ENCODE measurements at places on chromosomes 3 and 15. TPM values are rescaled to one million over a fixed set of nuclear protein-coding genes. Genes with fewer than 3 reads are reported as not detected.

The VPS33B gene
- 22.4 TPM for total RNA-seq

The GOLGA8S gene
- 0.16 TPM for total RNA-seq

- peaks cover 2% of the 10 kb centered on the region for H3K27me3 ChIP-seq
- H3K36me3 ChIP-seq: no peaks in the 10 kb centered on the region
- DNase-seq: no peak
- no peak overlapping the region for H3K4me3 ChIP-seq
- H3K4me1 ChIP-seq: peaks cover 6% of the 10 kb centered on the region
These were observed 81.3 kb upstream of the ABI3BP start for GRCh38 chr3:101074518-101074917.

- no peak overlapping the region for H3K4me3 ChIP-seq
- no peak overlapping the region for H3K27ac ChIP-seq
- H3K36me3 ChIP-seq: no peaks in the 10 kb centered on the region
These were observed 144.0 kb upstream of the SUCLG2 start for GRCh38 chr3:67798412-67798811.

DNA sequence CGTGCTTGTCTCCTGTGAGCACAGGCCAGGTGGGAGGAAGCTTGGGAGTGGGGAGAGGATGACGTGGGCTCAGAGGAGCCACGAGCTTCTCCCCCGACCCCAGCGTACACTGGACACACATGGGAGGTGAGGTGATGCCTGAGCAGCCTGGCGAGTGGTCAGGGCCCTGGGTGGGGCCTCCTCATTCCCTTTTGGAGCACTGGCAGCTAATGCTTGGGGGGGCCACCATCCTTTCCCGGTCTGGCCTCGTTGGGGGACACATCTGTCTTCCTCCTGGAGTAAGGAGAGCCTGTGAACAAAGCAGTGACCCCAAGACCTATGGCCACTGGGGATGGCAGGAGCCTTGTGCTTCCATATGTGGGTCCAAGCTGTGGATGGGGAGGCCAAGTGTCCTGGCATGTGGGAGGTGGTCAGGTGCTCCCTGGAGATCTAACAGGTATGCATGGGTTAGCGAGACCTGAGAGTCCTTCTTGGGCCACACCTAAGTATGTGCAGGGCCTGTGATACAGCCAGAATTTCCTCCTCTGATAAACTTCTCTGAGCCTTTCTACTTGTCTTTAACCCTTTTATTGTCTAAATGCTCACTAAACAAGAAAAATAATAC, 9.5 kb downstream of the KLF13 start:
- H3K4me3 ChIP-seq: no peak overlapping the region
- no peak for DNase-seq
- peaks cover 39% of the 10 kb centered on the region for H3K36me3 ChIP-seq
- H3K27me3 ChIP-seq: no peaks in the 10 kb centered on the region

DNA sequence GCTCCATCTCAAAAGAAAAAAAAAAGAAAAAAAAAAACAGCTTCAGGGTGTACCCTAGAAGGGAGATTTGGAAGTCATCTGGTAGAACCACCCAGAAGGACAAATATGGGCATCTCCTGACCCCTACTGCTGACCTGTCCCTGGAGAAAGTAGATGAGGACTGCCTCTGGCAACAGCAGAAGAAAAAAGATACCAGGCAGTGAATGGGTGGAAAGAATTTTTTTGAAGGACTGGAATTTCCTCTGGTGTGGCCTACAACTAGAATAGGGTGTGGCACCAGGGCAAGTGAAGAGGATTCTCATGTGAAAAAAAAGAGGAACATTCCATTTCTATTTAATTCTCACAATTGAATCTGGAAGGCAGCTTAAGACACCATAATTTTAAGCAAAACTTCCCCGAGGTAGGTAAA, 3.1 kb downstream of the ANXA2 start:
- DNase-seq: no peak
- H3K36me3 ChIP-seq: peaks cover 65% of the 10 kb centered on the region
- no peaks in the 10 kb centered on the region for H3K27me3 ChIP-seq
- H3K4me3 ChIP-seq: no peak overlapping the region

DNA sequence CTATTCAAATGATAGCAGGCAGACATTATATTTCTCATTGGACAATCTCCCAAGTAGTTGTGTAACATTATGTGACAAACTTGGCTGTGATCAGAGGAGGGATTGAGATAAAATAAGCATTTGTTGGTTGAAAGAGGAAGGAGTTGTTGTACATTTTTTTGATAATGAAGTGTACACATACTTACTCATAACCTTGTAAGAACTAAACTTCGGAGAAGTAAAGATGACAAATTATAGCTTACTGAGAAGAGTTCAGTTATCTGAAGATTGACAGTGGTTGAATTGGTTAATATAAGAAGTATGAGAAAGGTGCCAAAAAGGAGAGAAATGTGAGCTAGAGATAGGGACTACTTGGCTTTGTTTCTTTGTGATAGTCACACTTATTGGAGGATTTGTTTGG, 32.6 kb downstream of the STT3B start:
- no peak for DNase-seq
- H3K27me3 ChIP-seq: no peaks in the 10 kb centered on the region

DNA sequence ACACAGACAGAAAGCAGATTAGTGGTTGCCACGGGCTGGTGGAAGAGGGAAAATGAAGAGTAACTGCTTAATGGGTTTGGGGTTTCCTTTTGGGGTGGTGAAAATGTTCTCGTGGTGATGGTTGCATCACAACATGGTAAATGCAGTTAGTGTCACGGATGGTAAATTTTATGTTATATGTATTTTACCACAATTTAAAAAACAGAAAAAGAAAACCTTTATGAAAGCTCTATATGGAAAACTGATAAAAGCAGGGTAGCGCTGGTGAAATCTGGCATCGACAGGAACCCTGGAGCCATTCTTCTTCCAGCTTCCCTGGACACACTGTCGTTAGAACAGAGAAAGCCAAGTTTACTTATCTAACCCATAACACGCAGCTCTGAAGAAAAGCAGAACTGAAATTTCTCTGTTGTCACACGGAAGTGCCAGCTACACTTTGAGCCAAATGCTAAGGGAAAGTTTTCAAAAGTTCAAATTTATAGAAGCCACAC, 287.7 kb upstream of the NR2F2 start:
- no peak overlapping the region for H3K4me3 ChIP-seq
- H3K27me3 ChIP-seq: peaks cover 33% of the 10 kb centered on the region
- no peak overlapping the region for H3K27ac ChIP-seq
- no peak for DNase-seq
- peaks cover 6% of the 10 kb centered on the region for H3K4me1 ChIP-seq

The SI gene
- not detected for total RNA-seq

- DNase-seq: no peak
- no peaks in the 10 kb centered on the region for H3K27me3 ChIP-seq
- no peaks in the 10 kb centered on the region for H3K4me1 ChIP-seq
- H3K27ac ChIP-seq: no peak overlapping the region
These were observed 23.8 kb downstream of the CYFIP1 start for GRCh38 chr15:22956257-22956977.

DNA sequence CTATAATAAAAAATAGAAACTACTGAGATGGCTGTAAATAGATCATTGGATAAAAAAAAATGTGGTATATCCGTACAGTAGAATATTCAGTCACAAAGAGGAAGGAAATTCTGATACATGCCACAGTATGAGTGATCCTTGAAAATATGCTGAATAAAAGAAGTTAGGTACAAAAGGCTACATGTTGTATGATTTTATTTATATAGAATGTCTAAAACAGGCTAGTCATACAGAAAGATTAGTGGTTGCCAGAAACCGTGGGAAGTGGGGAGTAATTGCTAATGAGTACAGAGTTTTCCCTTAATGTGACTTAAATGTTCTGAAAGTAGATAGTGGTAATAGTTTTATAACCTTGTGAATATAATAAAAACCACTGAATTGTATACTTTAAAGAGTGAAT, 24.9 kb upstream of the FAH start:
- no peak overlapping the region for H3K27ac ChIP-seq
- no peak overlapping the region for H3K4me3 ChIP-seq
- peaks cover 11% of the 10 kb centered on the region for H3K4me1 ChIP-seq
- no peak for DNase-seq
- no peaks in the 10 kb centered on the region for H3K27me3 ChIP-seq

DNA sequence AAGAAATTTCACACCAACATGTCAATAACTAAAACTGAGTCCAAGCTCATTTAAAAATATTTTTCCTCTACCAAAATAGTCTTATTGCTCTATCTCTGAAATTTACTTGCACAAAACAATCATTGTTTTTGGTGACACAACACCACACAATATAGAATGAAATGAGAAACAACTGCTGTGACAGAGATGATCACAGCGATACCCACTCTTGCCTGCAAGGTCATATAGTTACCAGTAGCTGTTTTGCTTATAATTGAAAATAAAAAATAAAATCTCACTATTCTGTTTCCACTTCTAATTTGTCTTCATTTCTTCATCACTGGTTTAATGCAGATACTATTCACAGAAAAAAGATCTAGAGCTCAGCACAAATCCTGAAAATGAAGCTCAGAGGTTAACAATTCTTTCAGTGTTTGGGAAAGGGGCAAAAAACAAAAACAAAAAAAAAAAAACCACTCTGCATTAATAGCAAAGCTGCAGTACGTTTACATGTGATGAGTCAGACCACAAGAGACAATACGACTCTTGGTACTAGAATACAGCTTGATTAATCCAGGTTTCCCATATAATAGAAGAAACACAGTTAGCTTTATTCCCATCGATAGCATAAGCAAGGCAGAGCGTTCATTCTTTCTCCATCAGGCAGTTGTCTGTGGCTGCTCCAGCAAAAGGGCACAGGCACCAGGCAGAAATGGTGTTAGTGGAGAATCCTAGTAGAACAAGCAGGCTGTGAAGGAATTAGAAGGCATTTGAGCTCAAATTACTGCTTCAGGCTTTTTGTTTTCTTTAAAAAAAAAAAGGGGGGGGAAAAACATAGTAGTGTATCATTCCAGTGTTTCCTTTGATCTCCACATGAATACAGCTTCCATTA, 773 bp downstream of the ANKRD28 start:
- H3K4me3 ChIP-seq: peak overlapping the region; percentile 81
- H3K36me3 ChIP-seq: peaks cover 25% of the 10 kb centered on the region
- peak overlapping the region; percentile 92 for H3K27ac ChIP-seq
- no peaks in the 10 kb centered on the region for H3K27me3 ChIP-seq
- DNase-seq: no peak

- H3K4me3 ChIP-seq: no peak overlapping the region
- no peaks in the 10 kb centered on the region for H3K36me3 ChIP-seq
- no peak for DNase-seq
- H3K4me1 ChIP-seq: no peaks in the 10 kb centered on the region
These were observed 71.3 kb downstream of the C3orf70 start for GRCh38 chr3:185081521-185081920.

DNA sequence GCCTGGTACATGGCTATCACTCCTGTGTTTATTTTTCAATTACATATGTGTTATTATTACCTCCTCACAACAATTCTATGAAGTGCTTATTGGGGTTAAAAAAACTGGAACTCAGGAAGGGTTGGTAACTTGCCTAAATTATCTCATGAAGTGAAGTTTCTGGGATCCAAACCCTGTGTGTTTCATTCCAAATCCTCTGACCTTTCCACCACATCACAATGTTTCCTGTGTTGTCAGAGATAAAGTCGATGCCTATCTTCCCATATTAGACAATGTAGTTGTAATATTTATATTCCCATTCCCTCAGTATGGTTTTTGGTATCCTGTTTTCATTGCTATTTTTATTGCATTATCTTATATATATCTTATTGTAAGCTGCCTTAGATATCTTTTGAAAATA, 269.1 kb upstream of the CFAP20DC start:
- H3K36me3 ChIP-seq: no peaks in the 10 kb centered on the region
- DNase-seq: no peak
- no peak overlapping the region for H3K27ac ChIP-seq
- H3K4me3 ChIP-seq: no peak overlapping the region

- H3K4me3 ChIP-seq: no peak overlapping the region
- no peaks in the 10 kb centered on the region for H3K27me3 ChIP-seq
- H3K4me1 ChIP-seq: no peaks in the 10 kb centered on the region
- no peaks in the 10 kb centered on the region for H3K36me3 ChIP-seq
These were observed 24.3 kb upstream of the PLXNA1 start for GRCh38 chr3:126958638-126959085.
